Kidney capillary endothelial cell (primary cell): ENCODE measurements at places on chromosomes 16 and 17.
A peak's percentile ranks its signal among the peaks of the same experiment; 100 is the strongest.

DNA sequence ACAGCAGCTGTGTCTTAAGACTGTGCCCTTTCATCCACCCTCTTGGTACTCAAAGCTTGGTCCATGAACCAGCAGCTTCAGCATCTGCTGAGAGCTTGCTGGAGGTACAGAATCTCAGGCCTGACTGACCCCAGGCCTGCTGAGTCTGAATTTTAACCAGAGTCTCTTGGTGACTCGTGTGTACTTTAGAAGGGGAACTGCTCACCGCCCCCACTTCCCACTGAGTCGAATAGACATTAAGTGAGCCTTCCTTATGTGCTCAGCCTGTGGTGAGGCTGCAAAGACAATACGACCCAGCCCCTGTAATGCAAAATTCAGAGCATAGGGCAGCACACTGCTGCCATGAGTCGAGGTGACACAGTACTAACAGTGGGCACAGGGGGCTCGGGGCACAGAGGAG, 662.8 kb downstream of the WWOX start:
- no peak for DNase-seq

- peak; percentile 40 for DNase-seq
Observed at GRCh38 chr17:48307814-48308411, 122.1 kb downstream of the SKAP1 start.

DNA sequence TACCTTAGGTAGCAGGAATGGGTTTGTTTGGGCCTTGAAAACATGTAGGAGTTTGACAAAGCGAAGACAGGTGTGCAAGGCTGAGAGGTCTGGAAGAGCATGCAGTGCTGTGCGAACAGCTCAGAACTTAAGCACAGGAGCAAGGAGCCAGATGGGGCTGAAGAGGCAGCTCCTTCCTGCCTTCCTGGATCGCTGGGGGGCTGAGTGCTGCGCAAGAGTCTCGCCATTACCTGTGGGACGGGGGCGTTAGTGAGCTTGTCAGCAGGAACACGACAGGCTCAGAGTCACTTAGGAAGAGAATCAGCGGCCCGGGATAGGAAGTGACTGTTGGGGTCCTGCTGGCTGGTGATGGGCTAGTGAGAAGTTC, 464 bp upstream of the MRM1 start:
- DNase-seq: no peak

- DNase-seq: peak; percentile 84
Observed at GRCh38 chr16:11257131-11257938, 1.3 kb upstream of the SOCS1 start.

GRCh38 chr17:48213797-48214196, 106.2 kb downstream of the SNX11 start:
- DNase-seq: no peak

DNA sequence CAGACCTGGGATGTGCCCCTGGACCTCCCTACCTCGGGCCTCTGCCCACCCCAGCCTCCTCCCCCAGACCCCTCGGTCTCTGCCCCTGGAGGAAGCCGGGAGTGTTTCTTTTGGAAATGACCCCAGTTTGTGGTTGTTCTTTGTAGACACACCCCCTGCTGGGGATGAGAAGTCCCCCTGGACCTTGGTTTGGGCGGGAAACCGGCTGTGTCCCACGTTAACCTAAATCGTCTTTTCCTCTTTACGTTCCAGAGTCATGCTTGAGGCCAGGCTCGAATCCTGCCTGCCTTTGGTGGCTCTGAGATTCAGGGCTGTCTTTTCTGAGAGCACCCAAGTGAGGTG, 116.6 kb downstream of the METRNL start:
- no peak for DNase-seq

GRCh38 chr17:59796785-59797205, 89.3 kb downstream of the VMP1 start:
- DNase-seq: peak; percentile 26

GRCh38 chr17:35101036-35101435, 18.6 kb downstream of the RAD51D start:
- DNase-seq: no peak

- no peak for DNase-seq
Observed at GRCh38 chr16:82792693-82793092, 165.9 kb downstream of the CDH13 start.

DNA sequence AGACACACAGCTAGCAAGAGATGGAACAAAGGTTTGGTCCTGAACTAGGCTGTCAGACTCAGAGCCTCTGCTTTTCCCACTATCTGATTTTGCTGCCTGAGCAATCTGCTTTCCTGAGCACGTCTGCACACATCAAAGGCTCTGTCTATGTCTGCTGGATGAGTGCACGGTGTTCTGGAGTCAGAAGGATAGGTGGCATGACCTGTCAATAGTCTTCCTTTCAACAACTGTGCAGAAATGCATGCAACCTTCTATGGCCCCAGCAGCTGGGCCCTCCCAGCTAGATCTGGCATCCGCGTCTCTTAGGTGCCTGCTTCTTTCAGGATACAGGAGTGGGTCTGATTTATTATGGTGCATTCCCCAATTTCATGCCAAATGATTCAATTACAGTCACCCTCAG, 138.3 kb downstream of the UTP18 start:
- DNase-seq: no peak

- no peak for DNase-seq
Observed at GRCh38 chr17:70037498-70037897, 37.5 kb upstream of the KCNJ16 start.

GRCh38 chr17:58344791-58345157, 7.2 kb downstream of the SUPT4H1 start:
- DNase-seq: no peak

GRCh38 chr16:66667944-66668343, 28.6 kb downstream of the CMTM4 start:
- no peak for DNase-seq

- peak; percentile 20 for DNase-seq
Observed at GRCh38 chr17:19762515-19762961, 14.4 kb upstream of the ALDH3A1 start.

DNA sequence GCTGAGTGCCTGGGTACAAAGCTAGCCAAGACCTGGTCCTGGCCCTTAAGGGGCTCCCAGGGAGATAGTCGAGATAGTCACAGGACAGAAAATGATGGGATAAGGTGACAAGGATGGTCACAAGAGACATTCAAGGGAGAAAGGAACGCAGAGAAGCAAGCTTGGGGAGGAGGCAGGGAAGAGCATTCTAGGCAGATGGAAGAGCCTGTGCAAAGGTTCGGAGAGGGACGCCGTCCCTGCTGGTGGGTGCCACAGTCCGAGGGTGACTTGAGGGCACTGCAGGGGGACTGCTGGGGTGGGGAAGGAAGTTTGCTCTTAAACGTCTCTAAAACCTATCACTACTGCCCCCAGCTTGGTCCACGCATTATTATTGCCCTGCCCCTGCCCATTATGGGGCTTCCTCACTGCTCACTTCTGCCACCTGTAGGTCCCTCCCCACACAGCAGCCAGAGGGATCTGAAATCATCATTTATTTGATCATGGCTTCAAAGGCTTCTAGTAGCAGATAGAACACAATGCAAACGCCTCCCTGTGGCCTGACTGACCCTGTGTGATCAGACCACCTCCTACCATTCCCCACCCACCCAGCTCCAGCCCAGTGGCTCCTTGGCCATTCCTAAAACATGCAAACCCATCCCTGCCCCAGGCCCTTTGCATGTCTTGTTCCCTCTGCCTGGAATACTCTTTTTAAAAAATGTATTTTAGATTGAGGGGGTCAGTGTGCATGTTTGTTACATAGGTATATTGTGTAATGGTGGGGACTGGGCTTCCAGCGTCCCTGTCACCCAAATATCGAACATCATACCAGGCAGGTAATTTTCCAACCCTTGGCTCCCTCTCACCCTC, 60.3 kb downstream of the RMI2 start:
- DNase-seq: peak; percentile 26

DNA sequence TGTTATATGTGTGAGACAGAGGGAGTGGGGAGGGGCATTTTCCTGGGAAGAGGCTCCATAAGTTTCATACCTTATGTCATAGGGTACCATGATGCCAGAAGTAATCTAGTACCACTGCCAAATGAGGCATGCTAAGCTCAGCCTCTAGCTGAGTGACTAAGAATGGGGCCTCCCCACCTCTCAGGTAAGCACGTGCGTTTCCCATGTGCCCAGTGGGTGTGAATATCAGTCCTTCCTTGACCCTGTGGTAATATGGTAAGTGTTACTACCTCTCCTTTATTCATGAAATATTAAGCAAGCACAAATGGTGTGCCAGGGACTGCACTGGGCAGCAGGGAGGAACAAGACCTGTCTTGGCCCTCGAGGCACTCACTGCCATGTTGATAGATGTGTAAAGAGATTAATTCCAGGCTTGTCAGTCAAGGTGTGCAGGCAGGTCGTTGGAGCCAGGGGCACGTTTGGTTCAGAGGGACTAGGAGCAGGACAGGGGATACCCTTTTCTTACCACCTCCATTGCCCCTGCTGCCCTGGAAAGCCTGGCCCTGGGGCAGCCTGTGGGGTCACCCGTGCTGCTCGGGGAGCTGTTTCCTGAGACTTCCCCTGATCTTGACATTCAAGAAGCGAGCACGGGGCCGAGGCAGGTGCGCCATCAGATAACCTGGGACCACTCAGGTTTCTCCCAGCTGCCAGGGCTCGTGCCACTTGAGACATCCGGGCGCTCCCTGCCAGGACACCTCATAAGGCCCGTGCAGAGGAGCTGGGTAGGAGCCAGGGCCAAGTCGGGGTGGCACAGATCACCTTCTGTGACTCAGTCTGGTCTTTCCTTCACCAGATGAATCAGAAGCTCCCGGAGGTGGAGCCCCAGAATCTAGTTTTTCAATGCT, 8.8 kb downstream of the RSAD1 start:
- DNase-seq: no peak

GRCh38 chr17:12686486-12686885, 20.8 kb downstream of the MYOCD start:
- no peak for DNase-seq

- DNase-seq: no peak
Observed at GRCh38 chr16:54632322-54633220, 298.1 kb upstream of the IRX5 start.

DNA sequence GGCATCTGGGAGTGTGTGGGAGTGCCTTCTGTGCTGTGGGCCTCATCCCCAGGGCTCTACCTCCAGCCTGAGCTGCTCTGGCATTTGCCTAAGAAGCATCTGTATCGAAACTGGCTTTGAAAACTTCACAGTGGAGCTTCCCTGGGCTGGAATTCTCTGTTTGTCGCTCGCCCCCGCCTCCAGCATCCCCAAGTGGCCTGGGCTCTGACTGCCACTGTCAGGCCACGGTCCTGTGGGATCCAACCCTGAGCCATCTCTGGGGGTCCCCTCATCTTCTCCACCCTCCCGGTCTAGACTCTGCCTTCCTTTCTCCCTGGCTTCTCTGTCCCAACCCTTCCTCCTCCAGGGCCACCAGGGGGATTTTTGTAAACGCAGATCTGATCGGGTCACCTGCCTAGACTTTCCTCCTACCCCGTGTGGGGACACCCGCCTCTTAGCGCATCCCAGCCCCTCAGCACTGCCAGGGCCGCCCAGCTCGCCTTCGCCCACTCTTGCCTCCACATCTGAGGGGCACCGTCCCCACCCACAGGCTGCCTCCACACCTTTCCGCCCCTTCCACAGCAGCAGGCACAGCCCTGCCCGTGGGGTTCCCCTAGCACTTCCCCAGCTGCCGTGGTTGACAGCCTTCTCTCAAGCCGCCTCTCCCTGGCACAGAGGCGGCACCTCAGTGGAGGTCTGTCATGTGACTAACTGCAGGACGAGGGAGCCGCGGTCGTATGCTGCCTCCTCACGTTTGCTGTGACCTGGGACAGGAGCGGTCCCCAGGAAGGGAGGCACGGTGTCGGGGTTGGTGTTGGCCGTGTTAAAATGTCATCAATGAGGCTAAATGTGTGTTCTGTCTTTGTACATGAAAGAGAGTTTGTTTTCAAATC, 12.0 kb downstream of the TBC1D24 start:
- no peak for DNase-seq

DNA sequence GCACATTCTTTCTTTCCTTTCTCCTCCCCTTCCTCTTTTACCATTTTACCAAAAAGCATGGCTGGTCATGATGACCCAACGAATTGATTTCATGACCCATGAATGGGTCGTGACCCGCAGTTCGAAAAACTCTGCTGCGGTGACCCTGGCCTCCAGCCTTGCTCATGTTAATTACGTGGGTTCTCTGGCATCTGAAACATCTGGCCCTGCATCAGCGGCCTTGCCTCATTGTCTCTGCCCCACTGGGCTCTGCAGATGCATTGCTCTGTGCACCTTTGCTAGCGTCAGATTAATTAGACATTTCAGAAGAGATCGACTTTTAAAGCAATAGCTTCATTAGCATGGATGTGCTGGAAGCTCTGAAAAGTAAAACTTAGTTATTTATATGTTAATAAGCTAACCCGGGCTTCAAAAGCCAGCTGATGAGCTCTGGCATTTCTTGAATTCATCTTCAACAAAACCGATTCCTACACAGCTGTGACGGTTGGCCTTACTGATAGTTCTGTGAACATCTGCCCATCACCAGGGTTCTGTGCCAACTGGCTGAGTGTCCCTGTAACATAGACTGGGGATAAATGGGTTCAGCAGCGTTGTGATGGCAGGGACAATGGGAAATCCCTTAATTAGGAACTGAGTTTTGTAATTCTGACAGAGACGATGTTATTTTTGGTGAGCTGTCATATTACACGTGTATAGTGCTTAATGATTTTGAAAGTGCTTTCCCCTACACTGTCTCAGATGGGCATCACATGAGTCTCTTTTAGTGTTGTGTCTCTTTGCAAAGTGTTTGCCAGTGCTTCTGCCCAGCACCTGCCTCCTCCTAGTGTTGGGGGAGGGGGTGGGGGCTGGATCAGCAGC, 225.9 kb upstream of the EEF2KMT start:
- DNase-seq: no peak

DNA sequence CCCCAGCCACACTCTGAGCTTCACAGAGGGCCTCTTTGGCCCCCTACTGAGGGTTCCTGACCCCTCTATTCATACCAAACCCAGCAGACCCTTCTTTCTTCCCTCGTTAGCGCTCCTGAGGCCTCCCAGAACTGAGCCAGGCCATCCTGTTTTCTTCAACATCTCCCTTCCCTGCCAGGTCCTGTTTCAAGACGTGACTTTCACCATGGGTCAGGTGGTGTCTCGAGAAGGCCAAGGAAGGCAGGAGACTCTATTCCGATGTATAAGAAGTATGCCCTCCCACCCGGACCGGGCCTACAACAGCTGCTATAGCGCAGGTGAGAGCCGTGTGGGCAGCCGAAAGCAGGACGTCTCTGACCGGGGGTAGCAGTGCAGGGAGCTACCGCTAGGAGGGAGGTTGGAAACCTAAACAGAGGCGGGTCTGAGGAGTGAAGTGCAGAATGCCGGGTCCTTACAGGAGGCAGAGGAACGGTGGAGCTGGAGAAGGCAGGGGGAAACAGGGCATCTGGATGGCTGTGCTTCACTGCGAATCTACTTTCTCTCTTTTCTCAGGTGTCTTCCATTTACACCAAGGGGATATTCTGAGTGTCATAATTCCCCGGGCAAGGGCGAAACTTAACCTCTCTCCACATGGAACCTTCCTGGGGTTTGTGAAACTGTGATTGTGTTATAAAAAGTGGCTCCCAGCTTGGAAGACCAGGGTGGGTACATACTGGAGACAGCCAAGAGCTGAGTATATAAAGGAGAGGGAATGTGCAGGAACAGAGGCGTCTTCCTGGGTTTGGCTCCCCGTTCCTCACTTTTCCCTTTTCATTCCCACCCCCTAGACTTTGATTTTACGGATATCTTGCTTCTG, 1.3 kb upstream of the SENP3 start:
- DNase-seq: no peak
